ENCODE measurements at places on chromosomes 1 and 21.

DNA sequence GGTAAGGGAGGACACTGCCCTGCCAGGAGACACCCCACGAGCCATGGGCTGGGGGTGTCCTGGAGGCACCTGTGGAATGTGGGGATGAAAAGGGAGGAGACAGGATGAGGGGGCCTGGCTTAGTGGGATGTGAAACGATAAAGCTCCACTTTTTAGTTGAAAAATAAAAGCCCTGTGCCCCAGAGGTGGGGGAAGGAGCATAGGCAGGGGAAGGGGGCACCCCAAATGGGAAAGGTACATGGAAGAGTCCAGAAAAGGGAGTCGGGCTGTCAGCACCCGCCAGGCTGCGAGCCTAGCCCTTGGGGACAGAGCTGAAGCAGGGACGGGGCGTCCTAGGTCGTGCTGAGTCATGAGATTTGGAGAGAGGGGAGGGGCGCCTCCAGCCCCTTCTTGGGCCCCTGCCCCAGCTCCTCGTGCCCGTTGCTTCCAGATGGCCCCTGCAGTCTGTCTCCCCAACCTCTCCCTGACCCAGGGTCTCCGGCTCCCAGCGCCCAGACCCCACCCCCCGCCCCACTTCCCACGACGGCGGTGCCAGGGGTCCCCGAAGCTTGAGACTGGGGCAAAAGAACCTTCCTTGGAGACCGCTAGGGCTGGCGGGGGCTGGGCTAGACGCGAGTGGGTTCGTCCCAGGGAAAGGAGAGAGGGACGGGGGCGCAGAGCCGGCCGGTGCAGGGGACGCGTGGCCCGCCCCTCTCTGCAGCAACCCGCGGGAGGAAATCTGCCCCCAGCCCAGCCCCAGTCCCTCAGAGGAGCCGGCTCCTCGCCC, 795 bp downstream of the SYT2 start:
- no peak for DNase-seq

DNA sequence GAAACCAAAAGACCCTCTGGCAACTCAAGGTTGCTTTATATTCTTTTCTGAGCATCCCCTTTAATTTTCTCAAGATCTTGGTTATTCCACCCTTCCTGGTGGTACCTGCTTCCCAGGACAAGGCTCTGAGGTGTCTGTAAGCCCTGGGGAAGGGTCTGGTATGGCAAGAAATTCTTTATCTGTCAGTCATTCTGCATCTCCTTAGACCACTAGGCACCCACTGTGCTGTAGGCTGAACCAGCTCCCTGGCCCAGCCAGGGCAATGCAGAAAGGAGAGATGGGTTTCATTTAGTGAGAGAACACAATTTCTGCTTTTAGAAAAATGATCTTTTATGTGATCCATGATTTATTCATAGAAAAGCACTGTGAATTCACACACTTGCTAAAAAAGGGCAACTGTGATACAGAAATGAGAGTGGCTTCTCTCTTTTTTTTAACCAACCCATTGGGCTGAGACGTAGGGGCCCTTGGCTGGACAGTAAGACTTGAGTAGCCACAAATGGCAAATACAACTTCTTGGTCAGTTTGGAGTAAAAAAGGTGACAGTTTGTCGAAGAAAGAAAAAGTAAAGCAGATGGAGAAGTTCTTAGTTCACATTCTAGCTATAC, 4.1 kb downstream of the UROD start:
- no peak for DNase-seq

DNA sequence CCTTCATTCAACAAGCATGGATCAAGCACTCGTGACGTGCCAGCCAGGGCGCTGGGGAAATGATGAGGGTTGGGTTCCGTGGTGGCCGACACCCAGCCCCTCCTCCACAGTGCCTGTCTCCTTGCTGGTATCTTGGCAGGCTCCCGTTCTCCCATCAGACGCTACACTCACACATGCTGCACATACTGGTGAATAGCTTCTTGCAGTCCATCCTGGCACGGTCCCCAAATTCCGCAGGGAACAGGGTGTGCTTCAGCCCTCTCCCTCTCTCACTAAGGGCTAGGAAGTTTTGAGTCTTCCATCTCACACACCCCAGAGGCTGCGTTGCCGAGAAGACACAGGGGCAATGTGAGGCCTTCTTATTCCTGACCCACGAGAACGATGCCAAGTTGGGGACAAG, 10.1 kb upstream of the MEF2D start:
- no peak for DNase-seq

GRCh38 chr1:101312147-101312546, 75.3 kb downstream of the S1PR1 start:
- no peak for DNase-seq

DNA sequence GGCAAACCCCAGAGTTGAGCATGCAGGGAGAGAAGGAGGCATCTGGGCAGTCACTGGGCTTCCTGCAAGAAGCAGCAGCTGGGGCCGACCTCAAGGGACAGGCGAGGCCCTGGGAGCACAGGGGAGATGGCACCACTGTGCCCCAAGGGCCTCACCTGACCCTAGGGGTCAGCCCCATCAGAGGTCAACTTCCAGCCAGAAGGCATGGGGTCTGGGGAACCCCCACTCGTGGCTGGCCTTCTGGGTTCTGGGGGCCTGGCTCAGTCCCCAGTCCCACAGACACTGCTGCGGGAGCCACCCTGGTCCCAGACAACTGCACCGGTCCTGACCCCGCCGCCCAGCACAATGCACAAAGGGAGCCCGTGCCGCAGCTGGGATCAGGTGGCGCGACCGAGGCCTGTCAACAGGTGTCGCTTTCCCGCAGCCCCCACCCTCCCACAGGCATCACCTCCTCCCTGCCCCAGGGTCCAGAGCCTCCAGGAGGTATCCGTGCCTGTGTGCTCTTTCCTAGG, 6.2 kb downstream of the WNT9A start:
- no peak for DNase-seq

DNA sequence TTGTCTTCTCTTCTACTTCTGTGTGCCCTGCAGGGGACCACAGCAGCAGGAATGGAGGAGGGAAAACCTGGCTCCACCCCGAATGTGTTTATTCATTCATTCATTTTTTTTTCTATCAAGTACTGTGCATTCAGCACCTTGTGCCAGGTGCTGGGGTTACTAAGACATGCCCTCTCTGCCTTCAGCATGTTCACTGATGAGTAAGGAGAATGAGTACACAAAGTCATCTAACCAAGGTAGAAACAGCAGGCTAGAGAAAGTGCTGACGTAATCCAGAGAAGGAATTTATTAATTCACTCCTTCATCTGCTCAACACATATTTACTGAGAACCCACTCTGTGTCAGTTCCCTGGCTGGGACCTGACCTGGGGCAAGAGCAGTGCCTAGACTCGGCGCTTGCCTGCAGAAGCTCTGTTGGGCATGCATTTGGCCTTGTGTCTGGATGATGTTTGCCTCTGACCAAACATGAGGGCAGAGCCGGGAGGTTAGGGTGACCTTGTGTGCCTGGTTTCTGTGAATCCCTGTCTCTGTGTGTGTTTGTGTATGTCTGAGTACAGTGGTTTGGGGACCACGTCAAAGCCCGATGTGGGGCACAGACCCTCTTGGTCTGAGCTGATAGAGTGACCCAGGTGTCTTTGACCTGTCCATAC, 3.3 kb upstream of the MYOG start:
- no peak for DNase-seq

GRCh38 chr1:11643782-11644181, 10.4 kb downstream of the FBXO2 start:
- DNase-seq = no peak

DNA sequence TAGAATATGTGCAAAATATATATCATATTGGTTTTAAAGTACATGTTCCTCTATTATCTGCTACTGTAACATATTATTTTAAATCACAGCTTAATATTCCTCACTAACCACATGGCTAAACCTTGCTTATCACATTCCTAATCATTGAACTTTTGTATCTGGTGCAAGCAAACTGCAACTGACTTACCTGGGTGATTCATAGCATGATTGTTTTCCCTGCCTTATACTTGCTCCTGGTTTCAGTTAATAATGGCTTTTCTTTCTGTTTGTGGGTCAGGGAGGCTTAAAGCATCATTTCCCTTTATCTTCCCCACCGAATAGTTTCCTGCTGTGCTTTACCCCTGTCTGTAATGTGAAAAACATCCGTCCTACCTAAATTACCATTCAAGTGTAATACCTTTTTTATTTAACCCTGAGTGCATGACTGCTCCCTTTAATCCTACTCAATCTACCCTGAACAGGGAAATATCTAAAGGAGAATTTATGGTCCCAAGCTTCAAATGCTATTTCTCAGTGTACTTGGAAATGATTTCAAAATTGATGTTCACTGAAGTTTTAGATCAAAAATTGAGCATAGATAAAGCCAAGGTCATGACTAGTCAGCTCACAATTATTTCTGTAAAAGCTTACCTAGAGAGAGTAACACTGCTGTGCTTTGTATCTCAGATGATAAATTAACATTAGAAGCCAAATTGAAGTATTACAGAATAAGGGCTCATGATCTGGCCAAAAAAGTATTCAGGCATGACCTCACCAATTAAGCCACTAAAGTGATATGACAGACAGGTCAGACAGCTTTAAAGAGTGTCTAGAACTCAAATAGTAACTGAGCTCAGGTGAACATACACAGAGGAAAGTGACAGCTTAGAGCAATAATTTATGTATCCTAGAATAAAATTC, 507.1 kb downstream of the BRINP3 start:
- no peak for DNase-seq

GRCh38 chr1:211632117-211632807, 43.2 kb downstream of the NEK2 start:
- DNase-seq = no peak

GRCh38 chr1:217953922-217954321, 322.8 kb downstream of the SPATA17 start:
- DNase-seq = peak; percentile 25

DNA sequence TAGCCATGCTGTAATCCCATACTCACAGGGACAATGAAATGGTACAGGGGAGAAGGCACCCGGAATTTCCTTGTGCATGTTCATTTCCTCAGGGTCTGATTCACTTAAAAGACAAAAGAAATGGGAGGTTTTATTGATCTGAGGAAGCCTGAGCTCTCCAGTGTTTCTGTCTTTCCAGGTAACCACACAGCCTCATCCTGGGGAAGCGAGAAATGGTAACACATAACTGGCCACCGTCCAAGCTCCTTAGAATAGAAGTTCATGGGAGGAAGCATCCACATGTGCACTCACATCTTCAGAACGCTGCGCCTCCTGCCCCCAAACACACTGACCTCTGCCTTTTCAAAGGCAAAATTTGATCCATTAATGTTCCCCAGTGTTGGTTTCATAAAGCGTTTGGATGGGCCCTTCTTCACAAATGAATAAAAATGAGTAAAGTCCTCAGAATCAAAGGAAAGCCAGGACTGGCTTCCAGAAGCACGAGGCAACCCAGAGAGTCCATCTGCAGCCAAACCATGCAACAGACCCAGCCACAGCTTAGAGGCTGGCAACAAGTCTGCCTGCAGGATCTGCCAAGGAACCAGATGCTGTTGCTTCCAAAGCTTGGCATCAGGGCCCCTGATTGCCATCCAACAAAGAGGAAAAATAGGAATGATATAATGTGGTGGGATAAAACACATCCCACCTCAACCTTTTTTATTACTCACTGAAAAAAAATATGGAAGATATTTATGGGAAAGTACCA, 120.3 kb downstream of the ZBTB18 start:
- DNase-seq = no peak

DNA sequence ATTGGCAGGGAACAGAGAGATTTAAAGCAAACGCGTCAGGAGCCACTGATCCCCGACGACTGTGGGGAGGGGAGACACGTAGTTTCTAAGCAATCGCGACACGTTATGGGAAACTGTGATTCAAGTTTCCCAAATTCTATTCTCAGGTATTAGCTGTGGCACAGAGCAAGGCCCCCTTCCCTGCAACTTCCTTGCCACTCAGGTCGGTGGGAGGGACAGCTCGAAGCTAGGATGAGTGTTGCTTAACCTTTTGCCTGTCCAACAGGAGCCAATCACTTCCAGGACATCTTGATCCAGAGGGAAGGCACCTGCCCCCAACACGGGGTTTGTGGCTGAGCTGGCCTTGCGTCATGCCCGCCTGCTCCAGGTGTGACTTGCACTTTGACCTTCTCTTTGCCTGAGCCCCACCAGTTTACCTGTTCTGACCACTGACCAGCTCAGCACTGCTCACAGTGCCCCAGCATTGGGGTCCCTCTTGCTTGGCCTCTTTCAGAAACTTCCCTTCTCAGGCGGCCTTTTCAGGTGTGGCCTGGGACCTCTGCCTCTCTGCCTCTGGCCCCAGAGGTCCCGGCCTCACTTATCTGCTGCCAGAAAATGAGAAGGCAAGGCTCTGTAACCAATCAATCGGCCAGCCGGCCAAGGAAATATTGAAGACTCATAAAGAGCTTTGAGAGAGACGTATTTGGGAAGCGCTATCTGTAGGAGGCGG, 24.6 kb downstream of the TEX35 start:
- DNase-seq = no peak

GRCh38 chr1:57307392-57308170, 116.3 kb downstream of the DAB1 start:
- no peak for DNase-seq

DNA sequence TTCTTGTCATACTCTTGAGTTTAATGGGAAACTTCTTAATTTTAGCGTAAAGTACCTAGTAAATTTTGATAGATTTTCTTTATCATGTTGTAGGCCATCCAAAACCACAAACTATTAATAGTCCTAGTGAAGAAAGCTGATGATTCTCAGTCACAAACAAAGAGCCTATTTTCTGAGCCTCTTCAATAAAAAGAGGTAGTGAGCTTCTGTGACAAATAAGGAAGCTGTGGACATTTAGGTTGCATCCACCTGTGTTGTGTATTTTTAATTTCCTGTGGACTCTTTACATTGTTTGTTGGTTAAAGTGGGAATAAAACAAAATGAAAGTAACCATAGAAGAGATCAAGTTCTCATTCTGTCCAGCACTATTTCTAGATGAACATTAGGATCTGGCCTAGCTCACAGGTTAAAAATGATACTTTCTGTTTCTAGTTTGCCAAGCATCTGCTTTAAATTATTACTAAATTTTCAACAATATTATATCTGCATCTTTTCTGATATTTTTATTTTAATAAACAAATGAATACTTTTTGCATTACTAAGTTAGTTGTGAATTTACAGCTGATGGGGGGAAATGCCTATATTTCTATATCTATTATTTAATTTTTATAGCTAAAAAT, 702.2 kb upstream of the ADGRL4 start:
- no peak for DNase-seq

- no peak for DNase-seq
Measured at GRCh38 chr1:66403007-66403731, 130.8 kb upstream of the SGIP1 start.

DNA sequence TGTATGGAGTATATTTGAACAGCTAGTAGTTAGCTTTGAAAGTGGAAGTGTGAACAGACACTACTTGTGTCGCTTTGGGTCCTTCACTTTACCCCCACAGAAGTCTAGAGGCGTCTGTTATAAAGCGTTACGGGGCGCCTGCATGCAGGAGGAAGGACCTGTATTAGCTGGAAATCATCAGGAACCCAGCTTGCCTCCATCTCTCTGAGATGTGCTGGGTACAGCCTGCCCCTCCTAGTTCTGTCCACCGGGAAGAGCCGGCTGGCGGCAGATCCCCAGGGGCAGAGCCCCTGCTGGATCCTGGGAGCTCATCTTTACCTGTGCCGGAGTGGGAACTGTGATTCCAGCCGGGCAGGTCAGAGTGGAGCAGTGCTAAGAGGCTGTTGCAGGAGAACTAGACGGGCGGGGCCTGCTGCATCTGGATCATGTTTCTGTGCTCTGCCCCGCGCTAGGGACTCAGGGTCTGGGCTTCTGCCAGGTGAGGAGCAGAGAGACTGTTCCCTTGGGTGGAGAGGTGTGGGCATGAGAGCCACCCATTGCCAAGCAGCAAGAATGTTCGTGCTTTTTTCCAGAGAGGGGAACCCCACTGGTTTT, 22.3 kb upstream of the SPSB1 start:
- DNase-seq = no peak

- DNase-seq = no peak
Measured at GRCh38 chr1:85609976-85610375, 29.4 kb downstream of the CCN1 start.

Data from retinal pigment epithelial cell (primary cell).